ENCODE measurements at places on chromosomes 6 and 20.
A peak's percentile ranks its signal among the peaks of the same experiment; 100 is the strongest.

- no peak for DNase-seq
These were observed 59.7 kb upstream of the GLP1R start for GRCh38 chr6:38988736-38989449.

- DNase-seq: no peak
These were observed 3.5 kb downstream of the FOXO3 start for GRCh38 chr6:108564178-108564577.

GRCh38 chr6:90045535-90045934 lies 151.3 kb downstream of the GJA10 start:
- DNase-seq: no peak

DNA sequence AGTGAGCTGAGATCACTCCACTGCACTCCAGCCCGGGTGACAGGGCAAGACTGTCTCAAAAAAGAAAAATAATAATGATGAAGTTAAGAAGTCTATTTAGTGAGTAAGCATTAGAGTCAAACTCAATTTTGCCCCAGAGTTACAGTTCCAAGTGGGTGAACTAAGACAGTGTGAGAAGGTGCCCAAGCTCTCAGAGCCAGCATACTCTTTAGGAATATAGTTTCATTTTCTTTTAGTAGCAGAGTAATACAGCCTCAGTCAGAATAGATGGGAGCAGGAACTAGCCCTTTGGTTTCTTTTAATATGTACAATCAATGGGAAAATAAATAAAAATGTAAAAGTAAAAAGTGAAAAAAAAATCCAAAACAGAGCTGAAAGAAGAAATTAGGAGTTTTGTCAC lies 87.0 kb upstream of the ADGRF1 start:
- DNase-seq: no peak

GRCh38 chr20:801678-802077 lies 31.8 kb upstream of the FAM110A start:
- no peak for DNase-seq

DNA sequence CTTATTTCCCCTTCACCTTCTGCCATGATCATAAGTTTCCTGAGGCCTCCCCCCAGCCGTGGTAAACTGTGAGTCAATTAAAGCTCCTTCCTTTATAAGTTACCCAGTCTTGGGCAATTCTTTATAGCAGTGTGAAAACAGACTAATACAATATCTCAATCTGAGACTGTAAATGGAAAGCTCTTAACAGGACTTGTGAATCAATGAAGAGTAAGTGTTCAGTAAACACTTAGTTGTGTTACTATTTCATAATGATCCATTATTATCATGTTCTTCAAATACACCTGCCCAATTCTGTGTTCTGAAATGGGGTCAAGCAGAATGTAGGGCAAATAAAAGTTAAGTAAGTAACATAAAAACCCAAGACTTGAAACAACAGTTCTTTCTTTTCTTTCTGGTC lies 266.2 kb downstream of the TENT5A start:
- DNase-seq: no peak

DNA sequence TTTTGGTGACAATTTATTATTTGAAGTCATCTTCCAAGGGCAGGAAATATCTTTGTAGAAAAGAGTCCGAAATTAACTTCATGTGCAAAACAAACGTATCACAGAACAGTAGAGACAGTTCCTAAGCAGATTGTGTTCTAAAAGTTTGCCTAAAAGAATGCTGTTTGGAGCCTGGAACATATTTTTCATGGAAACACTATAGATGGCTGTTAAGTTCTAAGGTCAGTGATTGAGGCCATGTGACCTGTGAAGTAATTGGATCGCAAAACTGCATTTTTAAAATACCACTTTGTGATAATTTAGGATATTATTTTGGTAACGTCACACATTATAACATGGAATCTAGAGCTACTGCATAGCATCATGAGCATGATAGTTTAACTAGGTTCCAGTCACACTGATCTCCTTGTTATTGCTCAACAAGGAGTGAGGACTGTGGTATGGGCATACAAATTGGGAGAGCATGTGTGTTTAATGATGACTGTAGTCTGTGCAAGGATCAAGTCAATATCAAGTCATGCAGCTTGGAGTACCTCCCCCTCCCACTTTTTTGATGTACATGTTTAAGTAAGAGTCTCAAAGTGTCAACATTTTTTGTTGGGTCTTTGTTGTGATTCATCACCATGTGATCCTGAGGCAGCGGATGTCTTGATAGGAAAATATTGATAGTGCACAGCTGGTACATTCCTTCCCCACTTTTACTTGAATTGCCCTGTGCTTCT lies 609.3 kb upstream of the CITED2 start:
- DNase-seq: no peak

DNA sequence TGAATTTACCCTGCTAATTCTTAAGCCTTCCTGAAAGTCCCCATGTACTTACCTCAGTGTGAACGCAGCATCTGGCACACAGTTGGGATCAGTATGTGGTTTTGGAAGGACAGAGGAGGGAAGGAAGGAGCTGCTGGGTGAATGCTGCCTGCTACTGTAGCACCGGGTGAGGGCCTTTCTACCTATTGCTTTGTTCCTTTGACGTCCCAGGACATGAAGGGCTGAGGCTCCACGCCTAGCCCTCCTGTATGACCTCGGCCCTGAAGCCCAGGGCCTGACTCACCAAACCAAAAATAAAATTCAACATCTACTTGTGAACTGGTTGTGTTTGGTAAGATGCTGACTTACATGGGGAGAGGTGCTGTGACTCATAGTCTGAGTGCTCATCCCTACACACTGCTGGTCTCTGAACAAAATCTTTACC lies 51.1 kb downstream of the ARID1B start:
- DNase-seq: no peak

DNA sequence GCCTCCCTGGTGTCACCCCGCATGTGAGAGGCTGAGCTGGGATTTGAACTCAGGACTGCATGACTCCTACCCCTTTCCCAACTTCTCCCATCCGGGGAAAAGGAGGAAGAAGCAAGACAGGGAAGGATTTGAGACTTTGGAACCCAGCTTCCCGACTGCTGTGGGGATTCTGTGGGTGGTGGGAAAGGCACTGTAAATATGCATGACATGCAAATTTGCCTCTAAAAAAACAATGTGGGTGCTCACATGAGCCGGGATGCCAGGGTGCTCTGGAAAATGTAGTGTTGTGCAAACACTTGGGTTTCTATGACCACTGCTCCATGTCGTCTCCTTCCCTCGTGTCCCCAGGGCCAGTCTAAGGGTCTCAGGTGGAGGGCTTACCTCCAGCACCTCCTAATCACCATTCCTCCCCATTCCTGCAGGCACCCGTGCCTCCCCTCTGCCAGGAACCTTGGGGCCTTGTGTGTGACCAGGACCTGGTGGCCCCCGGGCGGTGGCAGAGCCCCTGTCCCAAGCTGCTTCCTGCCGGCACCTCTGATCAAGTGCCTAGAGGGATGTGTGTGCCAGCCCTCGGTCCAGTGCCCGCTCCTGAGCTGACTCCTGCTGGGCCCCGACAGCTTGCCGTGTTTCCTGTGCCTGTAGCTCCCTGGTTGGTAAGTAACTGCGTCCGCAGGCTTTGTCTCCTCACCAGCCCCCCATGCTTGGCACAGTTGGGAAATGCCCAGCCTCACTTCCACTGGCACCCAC lies 60.7 kb downstream of the DLGAP4 start:
- no peak for DNase-seq

DNA sequence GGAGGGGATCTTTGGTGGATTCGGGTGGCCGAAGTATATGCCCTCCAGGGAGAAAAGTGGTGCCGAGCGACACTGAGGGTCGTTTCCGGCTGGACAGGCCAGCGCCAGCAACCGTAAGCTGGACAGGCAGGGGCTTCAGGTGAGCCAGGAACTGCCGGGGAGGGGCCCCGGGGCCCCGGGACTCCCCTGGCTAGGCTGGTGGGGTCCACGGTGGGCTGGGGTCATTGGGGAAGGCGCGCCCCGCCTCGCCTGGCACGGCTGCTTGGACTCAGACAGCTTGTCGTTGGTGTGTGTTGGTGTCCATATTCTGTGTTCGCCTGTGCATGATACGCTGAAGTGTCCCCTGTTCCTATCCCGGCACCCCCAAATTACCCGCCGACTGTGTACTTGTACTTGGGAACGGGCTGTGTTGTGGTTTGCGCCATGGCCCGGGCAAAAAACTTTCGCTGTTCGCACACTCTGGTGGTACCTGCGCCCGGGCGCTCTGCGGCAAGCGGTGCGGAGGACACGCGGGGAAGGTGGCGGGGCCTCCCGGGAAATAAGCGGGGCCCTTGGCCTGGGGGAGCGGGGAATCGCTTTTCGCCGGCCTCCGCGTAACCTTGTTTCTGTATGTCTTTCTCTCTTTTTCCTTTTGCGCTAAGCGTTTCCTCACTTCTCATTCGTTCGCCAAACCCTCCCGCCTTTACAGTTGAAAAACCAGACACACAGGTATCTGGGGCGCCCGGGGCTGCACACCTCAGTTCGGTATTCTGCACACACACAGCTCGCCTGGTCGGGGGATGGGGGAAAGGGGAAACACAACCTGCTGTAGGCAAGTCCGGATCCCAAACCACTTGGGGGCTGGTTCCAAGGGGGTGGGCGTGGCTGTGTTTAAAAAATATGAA lies 3.2 kb downstream of the GNAS start:
- DNase-seq: peak; percentile 24

DNA sequence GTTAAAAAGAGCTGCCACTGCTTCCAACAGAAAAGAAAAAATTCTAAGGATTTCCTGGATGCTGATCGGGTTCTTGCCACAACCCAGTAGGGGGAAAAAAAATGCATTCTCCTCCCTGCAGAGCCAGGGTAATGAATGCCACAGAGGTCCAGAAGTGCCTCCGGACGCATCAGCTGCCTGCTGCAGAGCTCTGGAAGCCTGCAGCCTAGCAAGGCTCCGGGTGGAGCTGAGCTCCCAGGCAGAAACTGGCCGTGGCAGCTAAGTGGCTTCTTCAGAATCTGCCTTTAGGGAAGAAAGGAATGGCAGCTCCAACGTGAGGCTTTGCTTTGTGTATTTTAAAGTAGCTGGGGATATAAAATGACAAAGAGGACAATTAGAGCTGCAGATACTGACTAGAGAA lies 155.0 kb downstream of the CFAP61 start:
- no peak for DNase-seq

GRCh38 chr6:89580997-89581666 lies 57.4 kb downstream of the LYRM2 start:
- no peak for DNase-seq

- DNase-seq: peak; percentile 11
These were observed 76.2 kb downstream of the ALDH8A1 start for GRCh38 chr6:134873500-134874388.

GRCh38 chr6:82264321-82264720 lies 16.8 kb upstream of the IBTK start:
- DNase-seq: no peak

- DNase-seq: peak; percentile 84
These were observed 6.5 kb downstream of the HELZ2 start for GRCh38 chr20:63567386-63568169.

DNA sequence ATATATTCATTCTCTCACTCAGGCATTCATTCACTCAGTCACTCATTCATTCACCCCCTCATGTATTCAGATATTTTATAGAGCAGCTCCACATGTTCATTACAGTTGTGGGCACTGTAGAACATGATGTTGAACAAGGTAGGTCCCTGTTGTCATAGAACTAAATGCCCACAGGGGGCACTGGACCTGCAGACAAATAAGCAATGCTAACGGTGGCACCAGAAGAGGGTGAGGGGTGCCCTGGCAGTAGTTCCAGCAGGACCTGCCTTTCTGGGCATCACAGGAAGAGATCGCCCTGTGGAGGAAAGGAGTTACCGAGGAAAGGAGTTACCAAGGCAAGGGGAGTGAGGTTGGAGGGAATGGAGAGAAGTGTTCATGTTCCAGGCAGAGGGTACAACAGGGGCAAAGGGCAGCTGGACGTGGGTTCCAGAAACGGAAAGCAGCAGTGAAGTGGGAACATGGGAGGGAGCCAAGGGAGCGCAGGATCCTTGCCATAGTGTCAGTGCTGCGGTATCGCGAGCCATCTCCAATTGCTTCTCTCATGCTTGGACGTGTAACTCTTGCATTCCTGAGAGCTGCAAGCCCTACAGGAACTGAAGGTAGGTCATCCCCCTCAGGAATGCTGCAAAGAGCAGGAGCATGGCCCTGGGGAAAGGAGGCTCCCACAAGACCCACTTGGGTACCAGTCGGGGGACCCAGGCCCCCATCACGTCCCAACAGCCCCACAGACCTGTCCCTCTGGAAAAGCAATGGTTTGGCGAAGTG lies 128.2 kb downstream of the EDN3 start:
- peak; percentile 20 for DNase-seq

DNA sequence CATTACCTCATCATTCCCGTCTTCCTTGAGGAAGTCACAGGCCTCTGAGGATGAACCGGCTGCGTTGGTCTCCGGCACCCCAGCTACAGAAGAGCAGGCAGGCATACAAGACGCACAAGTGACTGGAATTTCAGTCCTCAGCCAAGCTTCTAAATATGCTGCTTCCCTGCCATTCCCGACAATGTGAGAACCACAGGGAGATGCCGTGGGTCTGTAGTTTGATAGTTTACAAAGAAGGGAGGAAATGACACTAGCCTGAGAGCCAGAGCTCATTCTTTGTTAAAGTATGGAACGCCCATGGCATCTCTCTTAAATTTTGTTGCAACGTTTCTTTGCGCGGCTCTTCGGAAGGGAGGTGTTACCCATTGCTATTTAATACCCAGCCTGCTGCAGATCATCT lies 25.7 kb downstream of the HEBP2 start:
- no peak for DNase-seq

DNA sequence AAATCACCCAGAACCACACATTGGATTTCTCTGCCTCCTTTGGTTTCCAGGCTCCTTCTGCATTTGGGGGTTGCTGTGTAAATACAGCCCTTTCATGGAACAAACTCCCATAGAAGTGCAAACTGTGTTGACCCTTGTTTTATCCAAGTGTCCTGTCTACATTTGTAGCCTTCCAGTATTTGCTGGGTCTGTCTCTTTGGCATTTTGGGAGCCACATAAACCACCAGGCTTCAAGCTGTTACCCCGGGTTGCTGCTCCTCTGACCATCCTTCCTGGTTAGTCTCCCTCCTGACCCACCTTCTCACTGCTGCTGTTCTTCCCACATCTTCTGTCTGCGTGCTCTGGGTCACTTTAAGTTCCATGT lies 7.6 kb upstream of the MTHFD1L start:
- no peak for DNase-seq

- DNase-seq: peak; percentile 30
These were observed 113.9 kb downstream of the RNF144B start for GRCh38 chr6:18500921-18501662.

- DNase-seq: no peak
These were observed 3.6 kb upstream of the TOX2 start for GRCh38 chr20:43911066-43911465.

GRCh38 chr20:6940876-6941275 lies 173.4 kb downstream of the BMP2 start:
- no peak for DNase-seq

Measured in common myeloid progenitor, CD34-positive (primary cell).